ENCODE measurements at places on chromosomes 3 and 15.

DNA sequence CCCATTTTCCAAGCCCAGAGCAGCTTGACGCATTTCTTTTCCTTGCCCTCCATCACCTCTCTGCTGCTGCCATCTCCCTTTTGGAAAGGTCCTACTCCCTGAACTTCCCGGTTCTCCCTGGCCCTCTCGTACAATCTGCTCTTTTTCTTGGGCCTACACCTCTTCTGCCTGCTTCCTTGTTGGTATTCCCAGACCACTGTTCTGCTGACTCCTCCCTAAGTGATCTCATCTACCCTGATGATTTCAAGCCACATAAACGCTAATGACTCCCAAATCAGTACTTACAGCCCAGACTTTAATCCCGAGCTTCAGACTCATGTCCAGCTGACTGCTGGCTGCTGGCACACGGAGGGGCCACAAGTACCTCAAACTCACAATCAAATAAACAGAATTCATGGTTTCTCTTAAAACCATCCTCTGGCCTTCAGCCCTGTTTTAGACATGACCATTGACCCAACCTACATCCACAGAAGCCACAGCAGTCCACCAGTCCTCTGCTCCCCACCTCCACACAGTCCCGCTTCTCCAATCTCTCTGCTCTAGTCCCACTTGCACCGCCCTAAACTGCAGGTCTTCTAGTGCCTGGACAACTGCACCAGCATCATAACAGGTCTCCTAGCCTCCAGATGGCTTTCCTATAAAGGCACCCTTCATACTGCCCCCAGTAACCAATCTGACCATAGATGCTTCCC lies 57.6 kb downstream of the AAGAB start:
- peak; percentile 19 for DNase-seq

DNA sequence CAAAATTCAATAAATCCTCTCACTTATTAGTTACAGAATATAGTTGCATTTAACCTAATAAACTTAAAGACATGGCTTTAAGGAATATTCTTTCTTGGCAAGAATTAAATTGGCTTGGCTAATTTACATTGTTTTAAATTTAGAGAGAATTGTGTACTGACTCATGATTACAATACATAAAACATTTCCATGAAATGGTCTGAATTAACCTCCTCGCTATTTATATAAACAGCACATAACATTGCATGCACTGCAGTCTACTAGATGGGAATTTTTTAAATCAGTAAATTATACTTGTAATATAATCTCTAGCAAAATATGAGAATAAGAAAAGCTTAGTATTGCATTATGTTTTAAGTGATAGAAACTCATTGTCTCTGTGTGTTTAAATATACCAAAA lies 268.9 kb downstream of the SHOX2 start:
- no peak for DNase-seq

DNA sequence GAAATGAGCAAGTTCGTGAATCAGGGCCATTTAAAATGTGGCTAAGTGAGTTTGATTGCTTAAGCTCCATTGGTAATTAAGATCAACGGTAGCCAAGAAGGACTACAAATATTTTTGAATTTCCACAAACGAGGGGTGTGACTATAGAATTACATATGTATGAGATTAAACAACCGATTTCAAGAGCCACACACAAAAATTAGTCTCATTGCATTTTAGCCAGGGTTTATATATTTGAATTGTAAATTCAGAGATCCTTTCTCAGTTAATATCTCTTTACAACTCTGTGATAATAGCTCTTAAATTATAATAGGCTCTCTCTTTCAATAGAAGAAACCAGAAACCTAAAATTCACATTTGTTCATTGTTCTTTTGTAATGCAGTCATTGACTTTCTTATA lies 325.6 kb upstream of the ICE2 start:
- DNase-seq = no peak

- DNase-seq = no peak
Observed at GRCh38 chr3:132822266-132822665, 100.1 kb upstream of the NPHP3 start.

DNA sequence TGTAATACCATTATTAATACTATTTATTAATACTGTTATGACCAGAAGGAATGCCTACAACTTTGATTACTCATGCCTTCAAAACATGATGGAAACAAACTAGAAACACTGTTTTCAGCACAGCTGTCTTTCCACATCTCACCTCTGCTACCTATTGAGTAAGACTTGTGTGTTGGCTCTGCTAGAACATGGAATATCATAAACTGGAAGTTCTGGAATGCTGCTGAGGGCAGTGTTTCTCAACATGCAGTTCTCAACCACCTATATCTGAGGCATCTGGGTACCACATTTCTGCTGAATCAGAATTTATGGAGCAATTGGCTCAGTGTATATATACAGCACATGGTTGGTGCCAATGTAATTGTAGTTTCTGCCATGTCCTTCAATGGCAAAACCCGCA lies 392.1 kb downstream of the TUSC7 start:
- DNase-seq = no peak

GRCh38 chr15:91184441-91184840 lies 84.4 kb downstream of the SV2B start:
- DNase-seq = no peak

- DNase-seq = no peak
Observed at GRCh38 chr15:39302936-39303335, 277.9 kb upstream of the THBS1 start.

GRCh38 chr3:119826711-119827608 lies 45.1 kb downstream of the NR1I2 start:
- no peak for DNase-seq

GRCh38 chr3:58606693-58607092 lies 29.5 kb upstream of the FAM107A start:
- no peak for DNase-seq

- DNase-seq = no peak
Observed at GRCh38 chr3:103629391-103629790, 1194.6 kb downstream of the ZPLD1 start.

GRCh38 chr3:70315021-70315420 lies 2.6 kb upstream of the MDFIC2 start:
- DNase-seq = no peak

GRCh38 chr3:198080521-198081384 lies 120.7 kb downstream of the LMLN start:
- DNase-seq = peak; percentile 66

- DNase-seq = no peak
Observed at GRCh38 chr3:965826-966225, 127.0 kb upstream of the CNTN6 start.

- DNase-seq = no peak
Observed at GRCh38 chr3:29695201-29695600, 414.3 kb downstream of the RBMS3 start.

- DNase-seq = no peak
Observed at GRCh38 chr3:186299327-186299726, 62.7 kb downstream of the DGKG start.

GRCh38 chr3:127608362-127608718 lies 10.1 kb downstream of the MCM2 start:
- DNase-seq = peak; percentile 81

GRCh38 chr3:79233431-79234060 lies 534.3 kb downstream of the ROBO1 start:
- DNase-seq = no peak

DNA sequence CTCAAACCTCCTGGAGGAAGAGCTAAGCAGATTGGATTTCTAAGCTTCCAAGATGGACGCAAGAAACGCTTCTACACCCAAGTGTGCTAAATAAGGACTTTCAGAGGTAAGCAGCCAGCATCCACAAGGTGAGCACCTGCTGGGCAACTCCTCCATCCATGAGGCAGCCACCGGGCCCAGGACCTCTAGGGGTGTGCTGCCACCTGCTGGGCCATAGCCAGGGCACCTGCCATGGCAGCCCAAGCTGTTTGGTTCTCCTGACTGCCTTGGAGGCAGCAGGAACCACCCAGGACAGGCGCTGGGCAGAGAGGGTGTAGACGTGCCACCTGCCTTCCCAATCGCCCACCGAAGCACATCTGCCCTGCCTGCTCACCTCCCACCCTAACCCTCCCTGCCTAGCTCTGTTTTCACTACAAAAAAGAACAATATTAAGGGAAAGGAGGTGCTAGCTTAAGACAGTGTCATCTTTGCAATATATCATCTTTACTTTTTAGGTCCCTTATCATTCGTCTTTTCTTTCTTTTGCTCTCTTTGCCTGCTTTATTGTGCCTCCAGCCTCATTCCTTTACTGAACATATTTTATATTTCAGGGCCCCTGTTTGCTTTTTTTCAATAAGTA lies 12.9 kb downstream of the C15orf62 start:
- peak; percentile 69 for DNase-seq

- no peak for DNase-seq
Observed at GRCh38 chr3:4752201-4753072, 226.8 kb upstream of the BHLHE40 start.

DNA sequence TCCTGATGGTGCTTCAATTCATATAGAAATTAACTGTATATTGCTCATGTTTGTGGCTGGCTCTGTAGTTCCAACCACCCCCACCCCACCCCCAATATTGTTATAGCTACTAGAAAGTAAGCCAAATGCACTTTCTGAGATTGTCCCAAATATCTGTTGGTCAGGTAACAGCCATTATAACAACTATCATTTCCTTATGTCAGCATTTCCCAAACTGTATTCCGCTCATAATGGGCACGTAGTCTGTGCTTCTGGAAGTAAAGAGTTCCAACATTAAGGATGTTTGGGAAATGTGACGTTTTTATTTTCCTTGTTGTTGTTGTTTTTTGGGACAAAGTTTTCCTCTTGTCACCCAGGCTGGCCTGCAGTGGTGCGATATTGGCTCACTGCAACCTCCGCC lies 12.2 kb upstream of the TBL1XR1 start:
- DNase-seq = no peak

DNA sequence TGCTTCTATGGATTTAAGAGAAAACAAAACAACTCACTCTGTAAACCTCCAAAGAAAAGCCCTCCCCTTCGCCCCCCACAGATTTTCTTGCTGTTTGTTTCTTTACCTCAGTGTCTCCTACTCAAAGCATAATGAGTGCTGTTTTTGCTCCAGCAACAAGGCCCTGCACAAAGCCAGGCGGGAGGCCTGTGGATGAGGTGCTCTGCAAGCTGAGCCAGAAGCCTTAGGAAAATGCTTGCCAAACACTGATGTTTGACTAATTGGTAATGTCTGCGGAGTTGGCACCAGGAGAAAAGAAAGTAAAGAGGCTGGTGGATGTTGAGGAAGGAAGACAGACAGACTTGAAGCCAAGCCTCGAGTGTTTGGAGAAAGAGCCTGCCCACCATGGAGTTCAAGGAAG lies 99.7 kb downstream of the RARB start:
- DNase-seq = no peak

DNA sequence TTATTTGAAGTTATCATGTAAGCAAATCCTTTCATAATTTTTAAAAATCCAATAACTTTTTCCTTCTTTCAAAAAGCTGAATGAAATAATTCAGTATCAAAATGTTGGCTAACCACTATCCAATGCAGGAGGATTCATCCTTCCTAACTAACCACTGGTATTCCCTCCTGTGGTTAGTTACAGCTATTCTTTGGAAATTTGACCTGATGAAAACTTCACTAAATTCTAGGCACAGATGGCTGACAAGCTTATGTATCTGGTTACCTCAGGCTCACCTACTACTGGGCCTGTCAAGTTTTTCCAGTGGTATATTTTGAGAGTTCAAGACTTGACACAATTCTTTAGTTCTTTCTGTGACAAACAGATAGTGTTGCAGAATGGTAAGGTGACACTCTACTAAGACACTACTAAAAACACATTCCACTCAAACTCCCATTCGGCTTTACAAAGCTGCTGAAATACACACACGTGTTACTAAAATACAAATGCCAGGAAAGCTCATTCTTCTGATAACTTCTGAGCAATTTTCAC lies 15.8 kb downstream of the NPTN start:
- DNase-seq = no peak

- DNase-seq = no peak
Observed at GRCh38 chr15:79358069-79358468, 47.2 kb downstream of the TMED3 start.

- DNase-seq = no peak
Observed at GRCh38 chr3:56878074-56878473, 76.3 kb upstream of the ARHGEF3 start.

DNA sequence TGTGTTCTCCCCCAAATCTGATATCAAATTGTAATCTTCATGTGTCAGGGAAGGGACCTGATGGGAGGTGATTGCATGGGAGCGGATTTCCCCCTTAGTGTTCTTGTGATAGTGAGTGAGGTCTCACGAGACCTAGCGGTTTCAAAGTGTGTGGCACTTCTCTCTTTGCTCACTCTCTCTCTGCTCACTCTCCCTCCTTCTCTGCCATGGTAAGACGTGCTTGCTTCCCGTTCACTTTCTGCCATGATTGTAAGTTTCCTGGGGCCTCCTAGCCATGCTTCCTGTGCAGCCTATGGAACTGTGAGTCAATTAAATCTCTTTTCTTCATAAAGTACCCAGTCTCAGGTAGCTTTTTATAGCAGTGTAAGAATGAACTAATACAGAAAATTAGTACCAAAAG lies 30.6 kb upstream of the OR5H6 start:
- no peak for DNase-seq

GRCh38 chr15:75646112-75646943 lies 1.4 kb upstream of the SNX33 start:
- no peak for DNase-seq

- DNase-seq = no peak
Observed at GRCh38 chr3:159028706-159029105, 226.9 kb downstream of the MFSD1 start.

DNA sequence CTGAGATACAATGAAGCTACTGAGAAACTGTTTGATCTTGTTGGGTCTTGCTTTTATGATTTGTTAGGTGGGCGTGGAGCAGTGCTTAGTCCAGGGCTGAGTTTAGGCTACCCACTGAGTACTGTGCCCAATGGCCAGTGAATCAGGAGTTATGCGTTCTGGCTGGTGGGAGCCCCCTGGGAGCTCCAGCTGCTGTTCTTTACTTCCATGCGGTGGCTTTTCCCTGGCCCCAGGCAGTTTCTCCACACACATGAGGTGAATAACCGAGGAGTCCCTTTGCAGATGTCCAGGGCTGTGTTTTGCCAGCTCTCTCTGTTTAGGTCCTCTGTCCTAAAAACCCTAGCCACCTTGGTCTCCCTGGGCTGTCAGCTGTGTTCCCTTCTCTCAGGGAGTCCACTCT lies 106.5 kb downstream of the KLF13 start:
- no peak for DNase-seq

DNA sequence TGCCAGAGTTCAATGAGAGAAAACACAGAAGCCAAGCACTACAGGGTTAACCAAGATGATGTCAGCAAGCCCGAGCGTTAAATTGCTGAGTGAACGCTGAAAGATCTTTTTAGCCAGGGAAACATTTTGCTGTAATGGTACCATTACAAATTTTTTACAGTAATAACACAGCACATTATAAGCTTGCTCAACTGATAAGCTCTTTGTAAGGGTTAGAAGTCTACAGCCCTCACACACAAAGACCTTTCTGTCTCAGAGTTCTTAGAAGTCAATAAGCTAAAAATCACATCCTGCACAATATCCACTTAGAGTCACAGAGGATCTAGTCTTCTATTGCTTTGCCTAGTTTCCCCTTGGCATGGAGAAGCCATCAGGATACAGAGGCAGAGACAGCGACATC lies 29.9 kb downstream of the CHSY1 start:
- no peak for DNase-seq

DNA sequence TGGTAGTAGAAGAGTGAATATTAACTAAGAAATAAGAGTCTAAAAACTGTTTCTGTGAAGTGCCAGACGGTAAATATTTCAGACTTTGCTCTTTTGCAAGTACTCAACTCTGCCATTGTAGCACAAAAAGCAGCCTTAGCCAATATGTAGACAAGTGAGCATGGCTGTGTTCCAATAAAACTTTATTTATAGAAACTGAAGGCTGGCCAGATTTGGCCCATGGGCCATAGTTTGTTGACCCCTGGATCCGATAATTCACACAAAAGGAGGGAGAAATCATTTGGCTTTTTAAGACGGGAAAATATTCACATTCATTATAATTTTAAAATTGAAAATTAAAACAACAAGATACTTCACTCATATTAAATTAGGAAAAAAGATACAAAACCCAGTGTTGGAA lies 15.4 kb downstream of the EID1 start:
- no peak for DNase-seq

Measured in right cardiac atrium (tissue), 5 donors.